ENCODE measurements at places on chromosomes 3 and 15.

DNA sequence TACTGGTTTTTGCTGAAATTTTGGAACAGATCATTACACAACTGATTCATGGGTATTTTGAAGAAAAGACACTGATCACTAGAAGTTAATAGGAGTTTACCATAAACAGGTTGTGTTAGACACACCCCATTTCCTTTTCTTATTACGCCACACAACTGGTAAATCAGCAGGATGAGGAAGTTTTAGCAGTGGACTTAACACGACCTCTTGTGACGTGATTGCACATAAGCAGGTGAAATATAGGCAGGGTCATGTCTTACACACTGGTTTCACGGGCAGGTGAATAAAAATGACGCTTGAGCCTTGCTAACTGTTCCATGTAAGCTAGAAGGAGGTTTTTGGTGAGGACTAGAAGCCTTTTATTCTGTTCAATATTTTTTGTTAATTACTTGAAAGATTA is 27.1 kb upstream of the TPRG1 start:
- DNase-seq: no peak

GRCh38 chr3:133393204-133393603 is 6.7 kb upstream of the BFSP2 start:
- no peak for DNase-seq

- DNase-seq: no peak
These were observed 181.7 kb upstream of the SYNPR start for GRCh38 chr3:63096248-63097058.

DNA sequence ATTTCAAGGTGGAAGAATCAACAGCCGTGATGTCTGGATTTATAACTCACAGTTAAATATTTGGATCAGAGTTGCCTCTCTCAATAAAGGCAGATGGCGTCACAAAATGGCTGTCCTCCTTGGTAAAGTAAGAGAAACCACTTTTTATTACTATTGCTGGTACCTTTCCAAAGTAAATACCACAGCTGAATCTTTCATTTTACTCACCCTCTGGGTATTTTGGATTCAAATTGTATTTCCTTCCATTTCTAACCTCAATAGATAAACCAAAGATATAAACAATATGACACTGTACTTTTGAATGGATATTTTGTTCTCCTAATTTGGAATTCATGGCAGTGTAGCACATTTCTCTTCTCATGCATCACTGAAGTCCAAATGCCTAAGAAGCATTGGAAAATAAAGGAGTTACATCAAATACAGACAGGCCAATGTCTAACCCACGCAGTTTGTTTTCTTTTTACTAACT is 29.5 kb downstream of the KLHL24 start:
- DNase-seq: no peak

- DNase-seq: no peak
These were observed 12.2 kb downstream of the MYLK start for GRCh38 chr3:123871946-123872345.

- DNase-seq: no peak
These were observed 25.9 kb downstream of the ROBO2 start for GRCh38 chr3:77065750-77066149.

GRCh38 chr3:117059067-117059955 is 349.7 kb downstream of the TUSC7 start:
- no peak for DNase-seq

- peak; percentile 97 for DNase-seq
These were observed at the start of gene UBL7 for GRCh38 chr15:74460871-74461846. TSS of gene UBL7 (minus strand) at chr15:74461160. CDS start at chr15:74458867, 2,293 bp downstream.
